ENCODE measurements at places on chromosomes 2 and 18.

- DNase-seq, result no peak
These were observed 257.4 kb downstream of the ASXL3 start for GRCh38 chr18:33835419-33835818.

GRCh38 chr2:68118816-68119215 is 38.9 kb upstream of the PNO1 start:
- DNase-seq, result no peak

- DNase-seq, result no peak
These were observed 97.6 kb downstream of the UXS1 start for GRCh38 chr2:106096299-106097037.

DNA sequence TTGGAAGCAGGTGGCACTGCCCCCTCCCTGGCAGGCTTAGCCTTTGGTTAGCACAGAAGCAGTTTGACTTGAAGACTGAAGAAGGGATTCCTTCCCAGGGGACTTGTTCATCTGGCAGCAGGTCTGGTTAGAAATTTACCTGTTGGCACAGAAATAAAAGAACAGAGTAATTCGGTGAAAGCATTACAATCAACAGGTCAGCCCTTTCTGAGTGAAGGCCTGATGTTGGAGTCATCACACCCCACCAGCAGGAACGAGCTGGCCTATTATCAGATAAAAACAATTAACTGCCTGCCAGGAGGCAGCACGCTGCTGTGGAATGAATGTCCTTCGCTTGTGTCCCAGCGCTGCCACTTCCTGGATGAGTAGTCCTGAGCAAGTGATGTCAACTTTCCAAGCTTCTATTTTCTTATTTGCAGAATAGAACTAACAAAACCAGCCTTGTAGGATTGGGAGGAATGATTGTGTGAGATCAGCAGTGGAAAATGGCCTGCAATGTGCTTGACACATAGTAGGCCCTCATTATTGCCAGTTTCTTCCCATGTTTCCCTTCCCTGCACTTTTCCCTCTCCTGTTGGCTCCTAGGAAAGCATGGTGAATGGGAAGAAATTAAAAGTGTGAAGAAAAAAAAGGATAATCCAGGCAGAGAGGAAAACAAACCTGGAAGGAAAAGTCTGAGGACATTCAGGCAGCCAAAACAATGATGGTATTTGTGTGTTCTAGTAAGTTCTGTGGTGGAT is 29.0 kb downstream of the LGALSL start:
- DNase-seq, result no peak

DNA sequence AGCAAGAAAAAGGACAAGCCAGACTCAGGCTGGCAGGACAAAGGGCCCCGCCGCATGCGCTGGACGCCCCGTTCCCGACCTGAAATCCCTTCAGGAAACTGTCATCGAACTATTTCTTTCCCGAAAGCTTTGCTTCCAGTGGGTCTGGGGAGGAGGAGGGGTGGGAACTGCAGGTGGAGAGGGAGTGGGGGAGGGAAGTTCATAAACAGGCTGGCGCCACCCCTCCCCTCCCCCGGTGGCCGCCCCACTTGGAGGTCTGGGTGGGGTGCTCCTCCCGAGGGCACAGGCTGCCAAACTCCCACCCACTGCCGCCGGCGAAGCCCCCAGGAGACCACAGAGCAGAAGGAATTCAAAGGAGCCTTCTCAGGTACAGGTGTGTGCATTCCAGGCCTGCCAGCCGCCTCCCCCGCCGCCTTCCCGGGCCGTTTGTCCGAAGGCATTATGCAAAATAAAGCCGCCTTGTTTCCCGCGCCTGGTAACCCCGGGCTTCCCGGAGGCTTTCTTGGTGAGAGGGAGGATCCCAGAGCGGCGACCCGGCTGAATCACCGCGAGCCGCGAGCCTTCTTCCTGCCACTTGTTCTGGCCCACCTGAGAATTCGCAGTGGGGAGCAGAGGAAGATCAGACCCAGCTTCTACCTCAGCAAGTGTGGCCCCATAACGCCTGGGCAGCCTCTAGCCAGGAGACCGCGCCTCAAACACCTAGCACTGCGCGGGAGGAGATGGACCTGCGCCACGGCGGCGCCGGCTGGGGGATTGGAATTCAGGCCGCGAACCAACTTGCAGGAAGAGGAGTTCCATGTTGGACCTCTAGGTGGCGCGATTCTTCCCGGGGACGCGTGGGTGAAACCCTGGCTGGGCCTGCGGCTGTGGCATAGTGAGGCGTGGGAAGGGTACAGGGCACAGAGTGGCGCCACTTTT is 101.9 kb downstream of the FOXI3 start:
- peak; percentile 28 for DNase-seq

GRCh38 chr2:6423944-6424343 is 441.8 kb downstream of the CMPK2 start:
- no peak for DNase-seq

DNA sequence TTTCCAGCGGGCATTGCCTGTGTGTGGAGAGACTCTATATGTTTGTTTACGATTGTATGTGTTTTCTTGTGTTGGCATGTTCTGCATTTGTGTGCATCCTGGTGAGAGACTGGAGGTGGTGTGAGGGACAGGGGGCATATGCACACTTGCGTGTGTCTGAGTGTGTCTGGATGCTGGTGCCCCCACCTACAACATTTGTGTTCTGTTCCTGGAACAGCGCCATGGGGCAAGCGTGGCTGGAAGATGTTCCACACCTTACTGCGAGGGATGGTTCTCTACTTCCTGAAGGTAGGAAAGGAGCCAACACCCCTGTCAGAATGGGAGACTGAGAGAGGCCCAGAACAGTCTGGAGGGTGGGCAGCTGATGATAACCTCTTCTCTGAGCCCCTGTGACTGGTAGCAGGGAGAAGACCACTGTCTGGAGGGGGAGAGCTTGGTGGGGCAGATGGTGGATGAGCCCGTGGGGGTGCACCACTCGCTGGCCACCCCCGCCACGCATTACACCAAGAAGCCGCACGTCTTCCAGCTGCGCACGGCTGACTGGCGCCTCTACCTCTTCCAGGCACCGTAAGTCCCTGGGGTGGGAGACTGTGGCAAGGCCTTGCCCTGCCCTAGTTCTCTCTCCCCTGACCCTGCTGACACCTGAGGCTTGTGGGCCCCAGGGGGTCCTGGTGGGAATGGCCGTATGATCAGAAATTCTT is 23.7 kb downstream of the PSD4 start:
- DNase-seq, result no peak

GRCh38 chr18:46497129-46497528 is 159.9 kb downstream of the LOXHD1 start:
- DNase-seq, result no peak

DNA sequence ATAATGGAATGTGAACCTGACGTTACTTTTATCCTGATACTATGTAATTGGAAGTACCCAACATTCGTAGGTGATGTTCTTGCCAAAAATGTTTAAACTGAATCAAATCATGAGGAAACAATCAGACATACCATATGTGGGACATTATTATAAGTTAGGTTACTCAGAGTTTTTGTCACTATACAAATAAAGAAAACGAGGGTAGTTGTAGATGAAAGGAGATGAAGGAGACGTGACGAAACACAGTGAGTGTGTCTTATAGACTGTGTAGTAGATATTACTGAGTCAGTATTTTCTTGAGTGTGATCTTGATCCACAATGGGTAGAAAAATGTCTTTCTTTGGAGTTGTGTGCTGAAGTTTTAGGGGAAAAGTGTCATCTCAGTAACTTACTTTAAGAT is 176.8 kb downstream of the ZNF407 start:
- no peak for DNase-seq

- no peak for DNase-seq
These were observed 84.2 kb downstream of the KLHL29 start for GRCh38 chr2:23469142-23469540.

DNA sequence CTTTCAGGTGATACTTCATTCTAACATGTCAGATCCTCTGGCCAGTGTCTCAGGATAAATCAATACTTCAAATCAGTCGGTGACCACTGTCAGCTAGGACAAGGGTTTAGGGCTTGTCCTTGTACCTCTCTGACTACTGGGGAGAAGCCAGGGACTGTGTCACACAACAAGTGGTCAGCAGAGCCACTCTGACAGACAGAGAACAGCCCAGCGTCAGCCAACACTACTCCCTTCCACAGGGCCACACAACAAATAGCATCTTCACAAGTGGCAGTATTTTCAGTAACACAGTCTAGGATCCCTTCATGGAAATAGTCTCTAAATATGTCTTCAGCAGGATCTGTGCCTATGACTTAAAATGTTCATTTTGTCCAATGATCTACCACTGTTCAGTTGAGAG is 14.2 kb downstream of the FLACC1 start:
- DNase-seq, result no peak

DNA sequence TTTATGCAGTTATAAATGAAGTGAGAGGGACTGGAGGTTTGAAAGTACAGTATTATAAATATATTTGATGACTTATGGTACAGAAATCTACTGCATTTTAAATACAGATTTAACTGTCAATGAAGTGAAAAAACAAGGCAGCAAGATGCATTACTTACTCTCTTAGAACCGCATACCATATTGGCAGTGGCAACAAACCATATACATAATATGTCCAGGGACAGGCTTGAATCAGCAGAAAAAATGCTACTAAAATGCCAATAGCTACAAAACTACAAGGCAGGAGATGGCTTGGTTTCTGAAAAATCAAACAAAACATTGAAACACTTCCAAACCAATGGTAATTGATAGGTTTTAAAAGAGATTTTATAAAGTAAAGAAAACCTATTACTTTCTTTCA is 77.2 kb downstream of the PIGN start:
- no peak for DNase-seq

DNA sequence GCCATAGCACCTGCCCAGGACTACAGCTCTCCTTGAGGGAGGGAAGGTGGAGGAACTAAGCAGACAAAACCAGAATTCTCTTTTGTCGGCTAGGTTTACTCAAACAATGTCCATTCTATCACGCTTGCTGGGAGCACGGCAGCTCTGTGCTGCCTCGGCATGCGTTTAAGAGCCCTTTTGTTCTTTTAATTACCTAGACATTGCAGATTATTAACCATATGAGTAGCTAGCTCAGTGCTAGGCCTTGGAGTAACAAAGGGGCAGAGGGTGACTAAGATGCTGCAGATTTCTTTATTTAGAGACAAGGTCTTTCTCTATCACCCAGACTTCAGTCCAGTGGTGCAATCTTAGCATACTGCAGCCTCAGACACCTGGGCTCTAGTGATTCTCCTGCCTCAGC is 11.1 kb downstream of the MSGN1 start:
- DNase-seq, result no peak

GRCh38 chr2:177759443-177759842 is 313.1 kb downstream of the PDE11A start:
- DNase-seq, result no peak

GRCh38 chr18:29218091-29218490 is 1041.2 kb upstream of the CDH2 start:
- DNase-seq, result no peak

GRCh38 chr2:158828378-158829164 is 33.5 kb downstream of the DAPL1 start:
- no peak for DNase-seq

GRCh38 chr2:173693044-173693589 is 272.1 kb downstream of the SP3 start:
- DNase-seq, result no peak

GRCh38 chr2:171267855-171268629 is 107.3 kb upstream of the TLK1 start:
- no peak for DNase-seq

- DNase-seq, result no peak
These were observed 130.9 kb downstream of the GLI2 start for GRCh38 chr2:120866483-120867140.

GRCh38 chr2:161586517-161587167 is 37.6 kb upstream of the SLC4A10 start:
- DNase-seq, result no peak

GRCh38 chr2:42092084-42092996 is 44.5 kb downstream of the PKDCC start:
- DNase-seq, result no peak

DNA sequence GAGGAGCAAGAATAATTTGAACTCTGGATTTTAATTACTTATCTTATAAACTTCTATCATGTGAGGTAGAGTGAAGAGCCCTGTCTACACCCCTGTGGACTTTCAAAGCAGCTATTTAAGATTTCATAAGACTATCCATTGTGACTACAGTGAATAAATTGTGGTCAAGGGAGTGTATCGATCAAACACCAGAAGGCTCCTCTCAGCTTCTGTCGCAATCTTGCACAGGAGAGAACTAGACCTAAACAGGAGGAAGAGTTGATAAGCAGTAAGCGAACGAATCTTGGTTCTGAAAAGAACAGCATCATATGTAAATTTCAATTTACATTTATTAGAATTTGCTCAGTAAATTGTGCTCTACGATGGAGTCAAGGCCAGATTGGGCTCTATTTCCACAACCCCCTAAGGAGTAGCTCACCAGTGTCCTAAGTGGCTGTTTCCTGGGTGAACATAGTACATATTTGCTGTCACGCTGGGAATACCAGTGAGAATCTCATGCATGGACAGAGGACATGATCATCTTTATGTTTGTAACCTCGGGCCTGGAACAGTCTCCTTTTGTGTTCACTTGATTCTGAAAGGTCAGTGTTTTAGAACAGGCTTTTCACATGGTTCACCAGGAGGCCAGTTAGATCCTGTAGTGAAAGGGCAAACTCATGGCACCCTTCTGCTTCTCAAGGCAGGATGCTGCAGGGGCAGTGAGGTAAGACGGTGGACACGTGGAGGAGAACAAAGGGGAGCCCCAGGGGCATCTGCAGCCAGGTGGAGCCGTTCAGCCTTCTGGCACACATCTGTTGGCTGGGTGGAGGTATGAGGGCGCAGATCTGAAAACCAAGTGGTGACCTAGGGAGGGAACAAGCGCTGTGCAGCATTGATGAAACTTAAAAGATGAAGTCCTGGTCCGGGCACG is 33.3 kb downstream of the NPAS2 start:
- no peak for DNase-seq

- no peak for DNase-seq
These were observed 2.0 kb downstream of the INO80C start for GRCh38 chr18:35495536-35496314.

All from stimulated activated CD8-positive, alpha-beta memory T cell treated with anti-CD3 and anti-CD28 coated beads, Interleukin-15, amount 100 ng/mL, for 48 hours (primary cell).